Mesothelial cell of epicardium (in vitro differentiated cells): ENCODE measurements at places on chromosomes 12 and 14. TPM values are rescaled to one million over a fixed set of nuclear protein-coding genes. Genes with fewer than 3 reads are reported as not detected.

SUPT16H gene
- total RNA-seq, result 102 to 107 TPM (median 104 TPM) in 3 replicates

GRCh38 chr14:60618241-60618640 is 31.0 kb downstream of the SIX1 start:
- peaks cover 18% of the 10 kb centered on the region for H3K27me3 ChIP-seq
- no peak overlapping the region for H3K27ac ChIP-seq
- H3K4me1 ChIP-seq, result peaks cover 5% of the 10 kb centered on the region
- H3K36me3 ChIP-seq, result no peaks in the 10 kb centered on the region

DNA sequence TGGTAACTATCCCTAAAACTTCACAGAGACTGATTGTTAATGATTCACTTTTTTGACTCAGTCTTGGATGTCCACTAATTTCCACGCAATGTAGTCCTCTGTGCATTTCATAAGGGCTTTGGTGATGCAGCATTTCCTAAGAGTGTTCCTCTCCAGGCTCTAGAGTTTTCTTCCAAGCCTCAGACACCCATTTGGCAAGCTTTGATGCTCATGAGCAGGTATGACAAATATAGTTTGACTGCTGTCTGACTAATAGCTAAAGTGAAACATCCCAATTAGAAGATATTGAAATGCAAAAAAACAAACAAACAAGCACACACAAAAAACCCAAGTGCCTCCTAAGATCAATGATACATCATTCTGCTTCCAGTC is 1.5 kb upstream of the VAMP1 start:
- DNase-seq, result no peak
- H3K36me3 ChIP-seq, result no peaks in the 10 kb centered on the region
- peak overlapping the region; percentile 80 for H3K4me3 ChIP-seq
- H3K27me3 ChIP-seq, result peaks cover 6% of the 10 kb centered on the region
- peaks cover 12% of the 10 kb centered on the region for H3K4me1 ChIP-seq

GRCh38 chr12:59787610-59788009 is 191.8 kb downstream of the SLC16A7 start:
- DNase-seq, result no peak
- H3K36me3 ChIP-seq, result no peaks in the 10 kb centered on the region
- no peak overlapping the region for H3K4me3 ChIP-seq
- H3K4me1 ChIP-seq, result peaks cover 5% of the 10 kb centered on the region

NAV3 gene
- total RNA-seq, result 17.2 to 28.7 TPM (median 20.2 TPM) in 3 replicates

DNA sequence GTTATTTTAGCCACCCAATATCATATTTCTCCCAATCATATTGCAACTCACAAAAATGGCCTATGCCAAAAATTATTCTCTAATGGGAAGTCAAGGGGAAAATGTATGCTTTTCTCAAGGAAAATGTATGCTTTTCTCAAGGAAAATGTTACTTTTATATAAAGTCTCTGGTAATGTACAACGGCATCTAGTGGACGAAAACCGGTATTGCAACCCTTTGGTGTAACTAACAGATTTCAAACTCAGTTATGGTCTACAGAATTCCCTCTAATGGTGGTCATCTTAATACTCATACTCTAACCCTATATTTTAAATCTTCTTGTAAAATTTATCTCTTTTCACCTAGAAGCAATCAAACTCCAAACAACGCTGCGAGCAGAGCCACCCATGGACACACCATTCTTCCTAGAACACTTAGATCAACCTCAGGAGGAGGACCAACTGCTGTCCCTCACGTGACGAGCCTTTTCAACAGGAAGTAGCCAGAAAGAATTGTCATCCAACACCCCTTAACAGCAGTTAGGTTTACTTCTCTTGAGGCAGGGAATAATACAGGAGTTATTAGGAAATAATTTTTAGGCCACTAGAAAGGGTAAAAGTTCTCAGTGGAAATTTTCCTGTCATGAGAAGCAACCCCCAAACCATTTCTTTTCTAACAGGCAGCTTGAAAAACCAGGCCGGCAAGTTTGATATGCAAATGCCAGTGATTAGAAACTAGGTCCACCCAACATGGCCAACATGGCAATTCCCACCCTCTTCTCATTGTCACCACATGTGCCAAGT is 20.1 kb downstream of the APOBEC1 start:
- H3K36me3 ChIP-seq, result no peaks in the 10 kb centered on the region
- H3K4me3 ChIP-seq, result no peak overlapping the region
- H3K4me1 ChIP-seq, result peaks cover 38% of the 10 kb centered on the region
- H3K27ac ChIP-seq, result no peak overlapping the region

GRCh38 chr14:53567236-53567780 is 389.3 kb downstream of the BMP4 start:
- H3K27me3 ChIP-seq, result no peaks in the 10 kb centered on the region
- no peak overlapping the region for H3K4me3 ChIP-seq
- peaks cover 21% of the 10 kb centered on the region for H3K4me1 ChIP-seq
- H3K36me3 ChIP-seq, result peaks cover 5% of the 10 kb centered on the region
- no peak overlapping the region for H3K27ac ChIP-seq

GRCh38 chr12:67141296-67142018 is 127.7 kb upstream of the CAND1 start:
- DNase-seq, result no peak
- H3K4me1 ChIP-seq, result peaks cover 17% of the 10 kb centered on the region
- H3K27ac ChIP-seq, result no peak overlapping the region
- H3K4me3 ChIP-seq, result no peak overlapping the region
- no peaks in the 10 kb centered on the region for H3K36me3 ChIP-seq

- peak overlapping the region; percentile 96 for H3K4me3 ChIP-seq
- H3K36me3 ChIP-seq, result no peaks in the 10 kb centered on the region
- H3K27ac ChIP-seq, result peak overlapping the region; percentile 95
- no peaks in the 10 kb centered on the region for H3K27me3 ChIP-seq
Measured at GRCh38 chr12:124928095-124928911, 13.9 kb upstream of the UBC start.

OR4E2 gene
- not detected in 3 replicates for total RNA-seq

SERPINA3 gene
- 0.11 to 0.29 TPM in 2 of 3 replicates, not detected in the other for total RNA-seq

GRCh38 chr14:54927551-54927950 is 24.9 kb upstream of the GCH1 start:
- no peaks in the 10 kb centered on the region for H3K27me3 ChIP-seq
- H3K4me3 ChIP-seq, result no peak overlapping the region
- no peaks in the 10 kb centered on the region for H3K4me1 ChIP-seq
- no peaks in the 10 kb centered on the region for H3K36me3 ChIP-seq
- H3K27ac ChIP-seq, result no peak overlapping the region

DNA sequence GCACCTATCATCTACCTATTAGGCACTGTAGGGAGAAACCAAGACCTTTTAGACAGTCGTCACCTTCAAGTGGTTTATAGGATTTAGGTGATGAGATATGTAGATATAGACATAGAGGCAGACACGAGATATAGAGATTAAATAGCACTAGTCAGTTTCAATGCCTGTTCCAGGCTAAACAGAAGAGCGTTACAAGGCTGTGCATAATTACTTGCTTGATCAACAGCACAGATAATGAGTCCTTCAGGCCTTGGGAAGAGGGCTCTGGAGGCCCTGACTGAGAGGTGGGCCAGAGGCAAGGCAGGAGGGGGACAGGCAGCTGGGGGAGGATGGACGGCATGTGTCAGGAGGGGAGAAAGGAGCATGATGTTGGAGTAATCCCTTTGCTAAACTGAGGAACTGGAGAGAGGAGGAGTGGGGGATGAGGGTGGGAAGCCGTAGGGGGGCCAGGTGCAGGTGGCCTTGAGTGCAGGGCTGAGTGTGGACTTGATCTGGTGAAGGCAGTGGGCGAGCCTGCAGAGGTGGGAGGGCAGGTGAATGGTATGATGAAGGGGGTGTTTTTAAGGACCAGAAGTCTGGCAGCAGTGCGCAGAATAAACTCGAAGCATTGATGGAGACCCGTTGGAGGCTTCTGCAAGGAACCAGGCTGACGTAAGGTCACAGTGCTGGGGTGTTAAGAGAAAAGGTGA is 43.9 kb upstream of the ATP23 start:
- H3K27ac ChIP-seq, result peak overlapping the region; percentile 98
- peak overlapping the region; percentile 79 for H3K4me3 ChIP-seq
- H3K27me3 ChIP-seq, result no peaks in the 10 kb centered on the region
- H3K4me1 ChIP-seq, result peaks cover 62% of the 10 kb centered on the region
- no peaks in the 10 kb centered on the region for H3K36me3 ChIP-seq

GRCh38 chr12:117592588-117593305 is 231.3 kb upstream of the NOS1 start:
- H3K27me3 ChIP-seq, result peaks cover 50% of the 10 kb centered on the region
- no peak overlapping the region for H3K4me3 ChIP-seq
- H3K27ac ChIP-seq, result no peak overlapping the region
- no peaks in the 10 kb centered on the region for H3K36me3 ChIP-seq
- peaks cover 10% of the 10 kb centered on the region for H3K4me1 ChIP-seq

NRIP2 gene
- total RNA-seq, result 0.14 TPM in 1 of 3 replicates, not detected in the others

ACOT6 gene
- not detected in 3 replicates for total RNA-seq

ADAM20 gene
- total RNA-seq, result 1.1 to 1.4 TPM (median 1.1 TPM) in 3 replicates

DNA sequence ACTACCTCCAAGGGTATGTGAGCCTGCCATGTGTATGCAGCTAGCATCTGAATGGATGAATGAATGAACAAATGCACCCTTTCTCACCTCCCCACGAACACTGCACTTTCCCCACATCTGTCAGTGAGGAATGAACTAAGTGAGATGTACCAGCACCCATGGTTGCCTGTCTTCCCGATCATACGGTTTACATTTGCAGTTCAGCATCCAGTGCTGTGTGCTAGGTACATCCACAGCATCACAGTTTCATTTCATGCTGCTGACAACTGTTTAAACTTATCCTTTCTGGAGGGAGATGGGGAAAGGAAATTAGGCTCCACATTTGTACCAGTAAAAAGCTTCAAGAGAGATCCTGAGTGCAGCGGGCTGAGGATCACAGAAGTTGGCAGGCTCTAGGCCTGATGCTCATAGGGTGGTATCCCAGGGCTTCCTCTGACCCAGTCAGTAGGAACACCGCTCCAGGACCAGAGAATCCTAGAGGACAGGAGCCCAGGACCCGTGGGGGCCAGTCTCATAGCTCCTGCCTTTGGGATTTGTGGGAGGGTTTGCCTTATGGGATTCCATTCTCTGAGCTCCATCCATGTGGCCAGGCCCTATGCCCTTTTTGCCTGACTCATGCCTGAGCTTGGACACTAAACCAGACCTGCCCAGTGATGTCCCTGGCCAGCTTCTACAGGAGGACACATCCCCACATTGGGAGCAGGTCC is 294.5 kb downstream of the CACNA1C start:
- DNase-seq, result no peak
- no peak overlapping the region for H3K4me3 ChIP-seq

ABHD12B gene
- total RNA-seq, result 0.16 to 0.47 TPM (median 0.27 TPM) in 3 replicates

DNA sequence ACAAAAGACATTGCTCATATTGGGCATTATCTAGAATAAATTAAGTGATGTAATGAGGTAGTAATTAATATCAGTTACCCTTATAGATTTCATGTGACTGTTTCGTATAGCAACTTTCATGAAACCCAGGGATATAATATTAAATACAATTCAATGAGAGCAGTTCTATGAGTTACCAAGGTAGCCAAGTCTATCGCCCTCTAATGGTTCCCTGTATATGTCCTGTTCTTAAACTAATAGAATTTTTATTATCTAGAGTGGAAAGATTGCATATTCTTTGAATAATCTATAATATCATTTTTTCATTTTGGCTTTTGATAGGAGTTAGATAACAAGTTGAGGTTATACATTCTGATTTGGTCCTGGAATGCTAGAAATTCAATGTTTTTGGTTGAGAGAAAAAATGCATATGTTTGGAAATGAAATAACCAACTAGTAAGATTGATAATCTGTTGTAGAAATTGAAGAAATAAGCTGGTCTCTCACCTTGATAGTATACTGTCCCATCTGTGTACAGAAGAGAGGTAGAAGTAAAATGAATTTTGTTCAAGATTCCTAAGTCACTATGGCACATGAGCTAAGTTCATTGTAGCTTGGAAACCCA is 59.7 kb downstream of the SCFD1 start:
- peaks cover 2% of the 10 kb centered on the region for H3K4me1 ChIP-seq
- H3K27ac ChIP-seq, result no peak overlapping the region
- H3K27me3 ChIP-seq, result no peaks in the 10 kb centered on the region
- peaks cover 23% of the 10 kb centered on the region for H3K36me3 ChIP-seq
- H3K4me3 ChIP-seq, result no peak overlapping the region
